Stimulated activated CD4-positive, alpha-beta T cell treated with anti-CD3 and anti-CD28 coated beads, Interleukin-1b, Interleukin-23, amount 100 ng/mL, for 24 hours (primary cell): ENCODE measurements at places on chromosomes 13 and 19.

- no peak for DNase-seq
These were observed 633.5 kb upstream of the ATXN8OS start for GRCh38 chr13:69474011-69474685.

GRCh38 chr13:112897956-112898620 lies 70.9 kb upstream of the MCF2L start:
- no peak for DNase-seq

DNA sequence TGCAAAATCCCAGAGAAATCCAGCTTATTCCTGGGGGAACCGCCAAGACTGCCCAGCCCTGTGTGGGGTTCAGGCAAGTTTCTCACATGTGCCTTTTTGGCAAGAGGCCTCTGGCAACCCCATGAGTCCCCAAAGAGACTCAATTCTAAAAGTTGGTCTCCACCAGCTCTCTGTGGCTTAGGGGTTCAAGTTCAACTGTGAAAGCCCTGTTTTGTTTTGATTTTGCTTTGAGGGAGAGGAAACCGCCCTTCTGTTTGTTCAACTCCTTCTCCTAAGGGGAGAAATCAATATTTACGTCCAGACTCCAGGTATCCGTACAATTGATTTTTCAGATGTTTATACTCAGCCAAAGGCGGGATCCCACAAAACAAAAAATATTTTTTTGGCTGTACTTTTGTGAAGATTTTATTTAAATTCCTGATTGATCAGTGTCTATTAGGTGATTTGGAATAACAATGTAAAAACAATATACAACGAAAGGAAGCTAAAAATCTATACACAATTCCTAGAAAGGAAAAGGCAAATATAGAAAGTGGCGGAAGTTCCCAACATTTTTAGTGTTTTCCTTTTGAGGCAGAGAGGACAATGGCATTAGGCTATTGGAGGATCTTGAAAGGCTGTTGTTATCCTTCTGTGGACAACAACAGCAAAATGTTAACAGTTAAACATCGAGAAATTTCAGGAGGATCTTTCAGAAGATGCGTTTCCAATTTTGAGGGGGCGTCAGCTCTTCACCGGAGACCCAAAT lies 583 bp upstream of the LDLR start:
- no peak for DNase-seq

DNA sequence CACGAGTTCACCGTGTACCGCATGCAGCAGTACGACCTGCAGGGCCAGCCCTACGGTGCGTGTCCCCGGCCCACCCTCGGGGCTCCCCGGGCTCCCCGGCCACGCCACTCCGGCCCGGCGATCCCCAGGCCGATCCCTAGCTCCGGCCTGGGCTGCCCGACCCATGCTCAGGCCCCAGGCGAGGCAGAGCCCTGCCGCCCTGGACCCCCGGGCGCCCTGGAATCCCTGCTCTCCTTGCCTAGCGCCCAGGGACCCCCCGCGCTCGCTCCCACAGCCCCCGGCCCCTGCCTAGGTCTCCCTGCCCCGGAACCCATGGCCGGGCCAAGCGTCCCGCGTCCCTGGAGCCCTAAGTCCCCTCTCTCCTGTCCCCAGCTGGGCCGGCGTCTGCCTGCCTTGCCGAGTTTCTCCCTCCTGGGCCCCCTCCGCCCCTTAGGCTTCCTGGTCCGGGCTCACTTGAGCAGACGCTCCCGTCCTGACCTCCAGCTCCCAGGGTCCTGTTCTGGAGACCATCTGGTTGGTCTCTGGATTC lies 494 bp downstream of the NCLN start:
- DNase-seq, result no peak

DNA sequence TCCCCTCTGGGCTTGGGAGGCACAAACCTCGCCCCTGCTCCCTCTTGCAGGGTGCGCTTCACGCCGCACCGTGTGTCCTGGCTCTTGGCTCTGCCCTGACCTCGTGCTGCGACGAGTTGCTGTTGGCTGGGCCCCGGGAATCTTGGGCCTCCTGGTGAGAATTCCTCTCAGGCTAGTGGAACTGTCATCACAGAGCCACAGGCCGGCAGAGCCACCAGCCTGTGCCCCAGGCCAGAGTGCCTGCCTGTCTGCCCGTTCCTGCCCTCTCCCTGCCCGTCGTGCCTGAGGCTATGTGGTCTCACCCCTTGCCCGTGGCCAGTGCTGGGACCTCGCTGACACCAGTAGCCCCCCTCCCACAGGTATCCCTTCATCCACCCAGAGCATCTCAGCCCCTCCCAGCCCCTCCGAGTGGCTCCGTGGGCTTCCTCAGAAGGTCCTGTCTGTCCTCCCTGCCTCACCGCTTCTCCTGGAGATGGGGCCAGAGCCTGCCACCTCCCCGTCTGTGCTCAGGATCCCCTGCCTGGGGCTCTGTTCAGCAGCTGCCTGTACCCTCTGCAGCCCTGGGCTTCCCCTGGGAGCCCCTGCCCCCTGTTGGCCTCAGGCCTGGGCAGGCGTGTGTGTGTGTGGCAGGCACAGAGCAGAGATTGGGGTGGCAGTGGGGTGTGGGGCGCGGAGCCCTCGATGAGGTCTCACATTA lies 13.3 kb downstream of the NDUFB7 start:
- no peak for DNase-seq

- DNase-seq, result no peak
These were observed 130.5 kb downstream of the ATP11A start for GRCh38 chr13:112820318-112820717.

DNA sequence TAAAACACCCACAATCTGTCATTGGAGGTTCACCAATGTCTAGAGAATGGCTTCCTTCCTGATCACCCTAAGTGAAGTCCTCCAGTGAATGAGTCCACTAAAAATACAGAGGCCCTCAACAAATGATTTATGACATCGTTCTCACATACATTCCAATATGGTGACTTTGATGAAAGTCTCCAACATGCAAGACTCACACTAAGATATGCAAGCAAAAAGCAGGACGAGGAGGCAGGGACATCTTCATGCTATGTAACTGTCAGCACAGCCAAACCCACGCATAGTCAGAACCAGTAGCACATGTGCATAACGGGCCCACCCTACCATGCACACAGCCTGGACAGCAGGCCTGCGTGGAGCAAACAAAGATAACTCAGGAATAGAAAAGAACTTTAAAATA lies 16.6 kb upstream of the LSM14A start:
- no peak for DNase-seq

DNA sequence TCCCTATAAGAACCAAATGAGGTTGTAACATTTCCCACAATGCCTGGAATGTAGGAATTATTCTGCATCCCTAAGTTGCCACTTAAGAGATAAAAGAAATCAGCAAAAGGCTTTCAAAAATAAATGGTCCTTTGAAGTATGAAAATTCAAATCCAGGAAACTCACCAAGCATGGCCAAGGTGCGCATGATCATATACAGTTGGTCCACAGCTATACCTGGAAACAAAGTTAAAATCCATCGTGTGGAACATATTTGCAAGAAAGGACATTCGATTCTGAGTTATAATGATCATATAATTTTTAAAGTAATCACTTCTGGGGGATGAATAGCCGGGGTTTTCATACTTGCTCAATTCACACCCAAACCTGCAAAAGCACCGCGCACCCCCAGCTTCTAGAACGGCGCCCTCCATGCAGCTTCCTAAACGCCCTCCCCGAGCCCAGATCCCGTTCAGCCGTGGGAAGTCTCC lies 525 bp downstream of the CARS2 start:
- no peak for DNase-seq

DNA sequence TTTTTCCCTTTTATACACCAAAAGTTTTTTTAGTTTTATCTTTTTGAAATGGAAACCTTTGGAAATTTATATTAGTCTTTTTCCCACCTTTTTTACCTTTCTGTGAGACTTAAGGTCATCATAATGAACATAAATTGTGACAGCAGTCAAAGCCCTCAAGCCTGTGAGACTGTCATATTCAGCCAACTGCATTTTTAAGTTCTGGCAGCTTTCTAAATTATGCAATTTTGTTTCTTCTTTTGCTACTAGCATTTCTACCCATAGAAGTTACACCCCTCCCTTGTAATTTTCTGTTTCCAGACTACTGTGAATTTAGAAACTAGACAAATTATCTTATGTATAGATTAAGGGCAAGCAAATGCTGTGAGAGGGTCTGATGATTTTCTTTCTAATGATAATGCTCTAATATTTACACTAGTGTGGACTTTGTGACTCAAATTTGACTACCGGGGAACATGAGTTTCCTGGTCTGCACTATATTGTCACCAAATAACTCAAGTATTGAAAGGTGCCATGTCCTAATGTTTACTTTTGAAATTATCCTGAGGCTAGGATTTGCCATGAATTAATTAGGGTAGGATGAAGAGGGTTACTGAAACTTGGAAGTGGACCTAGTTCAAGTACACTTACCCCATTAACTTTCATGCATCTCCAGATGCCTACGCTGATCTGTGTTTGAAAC lies 43.7 kb downstream of the FRY start:
- DNase-seq, result no peak

- DNase-seq, result no peak
These were observed 4.1 kb downstream of the ZIC5 start for GRCh38 chr13:99967498-99967868.

DNA sequence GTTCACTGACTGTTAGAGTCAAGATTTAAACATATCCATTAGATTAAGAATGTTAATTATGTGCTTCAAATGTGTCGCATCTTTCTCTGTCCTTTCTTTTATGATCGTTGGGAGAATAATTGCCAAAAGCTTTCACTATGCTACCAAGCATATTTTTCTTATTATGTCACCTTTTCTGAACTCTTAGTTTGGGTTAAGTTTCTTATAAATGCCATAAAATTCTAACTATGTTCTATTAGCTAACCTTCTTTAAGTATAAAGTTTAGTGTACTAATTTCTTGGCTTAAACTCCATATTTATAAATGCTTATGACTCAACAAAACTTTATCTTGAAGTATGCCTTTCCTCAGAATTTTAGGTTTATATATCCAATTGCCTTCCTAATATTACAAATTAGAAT lies 1759.4 kb downstream of the PCDH9 start:
- no peak for DNase-seq
